ENCODE measurements at places on chromosomes 6 and 20. TPM values are rescaled to one million over a fixed set of nuclear protein-coding genes. Genes with fewer than 3 reads are reported as not detected.

DNA sequence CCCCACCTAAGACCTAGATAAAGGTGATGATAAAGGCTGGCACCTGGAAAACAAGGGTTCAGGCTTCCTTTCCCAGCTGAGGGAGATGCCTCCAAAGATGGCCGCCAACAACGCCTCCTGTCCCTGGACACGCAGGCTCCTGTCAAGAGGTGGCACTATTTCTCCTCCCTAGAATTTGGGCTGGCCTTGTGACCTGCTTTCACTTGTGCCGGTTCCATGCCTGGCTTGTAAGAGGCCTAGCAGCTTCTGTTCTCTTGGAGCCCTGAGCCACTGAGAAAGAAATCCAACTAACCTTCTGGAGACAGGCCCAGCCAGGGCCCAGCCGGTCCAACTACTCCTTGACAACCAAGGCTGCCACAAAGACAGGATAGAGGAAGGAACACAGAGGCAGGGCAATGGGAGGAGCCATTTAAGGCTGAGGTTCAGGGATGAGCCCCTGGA lies 60.2 kb upstream of the RALY start:
- no peaks in the 10 kb centered on the region for H3K36me3 ChIP-seq
- DNase-seq = peak; percentile 69
- H3K27ac ChIP-seq = no peak overlapping the region
- no peaks in the 10 kb centered on the region for H3K27me3 ChIP-seq
- no peaks in the 10 kb centered on the region for H3K4me1 ChIP-seq

The SNAI1 gene
- 0.47 TPM for total RNA-seq

The HMGN4 gene
- total RNA-seq = 84.9 TPM

DNA sequence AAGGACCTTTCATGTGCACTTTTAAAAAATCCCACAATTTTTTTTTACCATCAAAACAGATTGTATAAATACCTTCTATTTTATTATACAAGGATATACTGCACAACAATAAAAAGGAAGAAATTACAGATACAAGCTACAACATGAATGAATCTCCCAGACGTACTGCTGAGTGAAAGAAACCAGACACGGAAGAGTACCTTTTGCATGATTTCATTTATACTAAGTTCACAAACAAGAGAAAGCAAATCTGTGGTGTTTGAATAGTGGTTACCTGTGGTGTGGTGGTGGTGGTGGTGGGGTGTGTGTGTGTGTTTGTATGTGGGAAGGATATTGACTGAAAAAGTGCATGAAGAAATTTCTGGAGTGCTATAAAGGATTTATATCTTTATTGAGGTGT lies 6.8 kb upstream of the PLCB4 start:
- no peak overlapping the region for H3K27ac ChIP-seq
- H3K4me3 ChIP-seq = no peak overlapping the region
- H3K4me1 ChIP-seq = no peaks in the 10 kb centered on the region
- H3K27me3 ChIP-seq = peaks cover 4% of the 10 kb centered on the region
- no peak for DNase-seq

GRCh38 chr6:21312118-21312517 lies 281.4 kb upstream of the SOX4 start:
- no peak overlapping the region for H3K27ac ChIP-seq
- no peak overlapping the region for H3K4me3 ChIP-seq
- H3K4me1 ChIP-seq = no peaks in the 10 kb centered on the region
- H3K36me3 ChIP-seq = no peaks in the 10 kb centered on the region
- no peak for DNase-seq
- H3K27me3 ChIP-seq = peaks cover 3% of the 10 kb centered on the region

DNA sequence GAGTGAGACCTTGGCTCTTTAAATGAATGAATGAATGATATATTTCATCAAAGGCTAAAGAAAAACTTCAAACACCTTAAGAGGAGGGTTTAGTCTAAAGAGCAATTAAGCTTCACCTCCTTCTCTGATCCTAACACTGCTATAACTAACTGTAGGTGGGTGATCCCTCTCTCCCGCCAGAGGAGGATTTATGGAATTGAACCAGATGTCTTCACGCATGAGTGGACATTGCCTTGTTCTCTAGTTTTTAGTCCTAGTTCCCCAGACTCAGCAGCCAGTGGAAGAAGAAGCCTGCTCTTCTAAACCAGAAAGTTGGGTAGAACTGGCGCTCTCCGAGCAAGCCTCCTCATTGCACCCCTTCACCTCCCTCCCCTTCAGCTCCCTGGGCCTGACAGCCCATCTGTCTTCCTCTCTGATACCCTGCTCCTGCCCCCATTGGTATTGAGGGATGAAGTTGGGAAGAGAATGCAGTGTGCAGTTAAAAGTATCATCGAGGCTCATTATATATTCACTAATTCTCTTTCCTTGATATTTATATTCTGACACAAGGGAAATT lies 142.7 kb downstream of the ARID1B start:
- peaks cover 15% of the 10 kb centered on the region for H3K4me1 ChIP-seq
- no peak overlapping the region for H3K27ac ChIP-seq
- DNase-seq = no peak
- H3K27me3 ChIP-seq = no peaks in the 10 kb centered on the region

DNA sequence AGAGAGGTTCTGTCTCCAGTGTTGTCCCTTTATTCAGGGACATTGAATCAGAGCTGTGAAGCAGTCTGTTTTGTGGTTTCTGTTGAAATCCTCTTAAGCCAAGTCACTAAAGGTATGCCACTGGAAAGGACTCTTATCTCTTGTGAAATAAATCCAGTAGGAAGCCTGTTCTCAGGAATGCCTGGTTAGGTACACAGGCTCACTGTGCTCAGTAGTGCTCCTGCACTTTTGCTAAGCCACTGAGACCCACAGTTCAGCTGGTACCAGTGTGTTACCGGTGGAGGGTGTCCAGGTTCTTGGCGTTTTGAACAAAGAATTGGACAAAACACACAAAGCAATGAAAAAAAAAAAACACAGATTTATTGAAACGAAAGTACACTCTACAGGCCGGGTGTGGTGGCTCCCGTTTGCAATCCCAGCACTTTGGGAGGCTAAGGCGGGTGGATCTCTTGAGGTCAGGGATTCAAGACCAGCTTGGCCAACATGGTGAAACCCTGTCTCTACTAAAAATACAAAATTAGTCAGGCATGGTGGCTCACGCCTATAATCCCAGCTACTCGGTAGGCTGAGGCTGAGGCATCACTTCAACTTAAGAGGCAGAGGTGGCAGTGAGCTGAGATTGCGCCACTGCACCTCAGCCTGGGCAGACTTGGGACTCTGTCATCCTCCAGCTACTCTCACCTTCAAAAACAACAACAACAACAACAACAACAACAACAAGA lies 186.1 kb downstream of the JARID2 start:
- H3K4me1 ChIP-seq = peaks cover 84% of the 10 kb centered on the region
- H3K36me3 ChIP-seq = peaks cover 41% of the 10 kb centered on the region
- H3K4me3 ChIP-seq = no peak overlapping the region
- no peaks in the 10 kb centered on the region for H3K27me3 ChIP-seq

DNA sequence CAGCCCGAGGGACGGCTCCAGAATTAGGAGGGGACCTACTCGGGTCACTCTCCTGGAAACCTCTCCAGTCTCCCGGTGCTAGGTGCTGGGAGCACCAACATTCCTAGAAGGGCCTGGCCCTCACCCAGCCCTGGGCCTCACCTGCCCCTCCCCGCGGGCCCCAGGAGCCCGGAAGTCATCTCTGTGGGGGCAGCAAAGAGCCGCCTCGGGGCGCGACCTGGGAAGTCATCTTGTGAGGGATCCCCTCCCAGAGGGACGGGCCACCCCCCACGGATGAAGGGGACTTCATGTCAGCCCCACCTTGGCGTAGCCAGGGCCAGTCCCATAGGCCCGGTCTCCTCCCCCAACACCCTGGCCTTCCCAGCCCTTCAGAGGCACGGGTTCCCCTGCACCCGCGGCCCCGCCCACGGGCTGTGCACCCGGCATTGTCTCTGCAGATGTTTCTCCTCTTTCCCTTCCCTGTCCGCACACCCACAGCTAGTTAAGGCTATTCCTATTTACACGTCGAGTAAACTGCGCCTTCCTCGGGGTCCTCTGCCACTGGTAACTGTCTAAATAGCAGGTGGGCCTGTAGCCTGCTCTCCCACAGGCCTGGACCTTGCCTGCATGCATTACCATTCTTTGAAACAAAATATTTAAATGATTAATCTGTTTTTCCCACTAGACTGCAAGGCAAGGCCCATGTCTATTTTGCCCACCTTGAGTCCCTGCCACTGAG lies 896 bp upstream of the RNASET2 start:
- peaks cover 66% of the 10 kb centered on the region for H3K4me1 ChIP-seq
- peak overlapping the region; percentile 95 for H3K27ac ChIP-seq
- H3K27me3 ChIP-seq = no peaks in the 10 kb centered on the region
- peaks cover 14% of the 10 kb centered on the region for H3K36me3 ChIP-seq
- peak; percentile 69 for DNase-seq
- peak overlapping the region; percentile 82 for H3K4me3 ChIP-seq

The SCP2D1 gene
- total RNA-seq = not detected

The ZFP64 gene
- 10.5 TPM for total RNA-seq

The CALHM5 gene
- not detected for total RNA-seq

GRCh38 chr6:119285908-119286625 lies 63.5 kb downstream of the MAN1A1 start:
- H3K27me3 ChIP-seq = no peaks in the 10 kb centered on the region
- peaks cover 35% of the 10 kb centered on the region for H3K36me3 ChIP-seq
- H3K4me3 ChIP-seq = no peak overlapping the region
- no peak overlapping the region for H3K27ac ChIP-seq

The RNF144B gene
- total RNA-seq = 0.73 TPM

DNA sequence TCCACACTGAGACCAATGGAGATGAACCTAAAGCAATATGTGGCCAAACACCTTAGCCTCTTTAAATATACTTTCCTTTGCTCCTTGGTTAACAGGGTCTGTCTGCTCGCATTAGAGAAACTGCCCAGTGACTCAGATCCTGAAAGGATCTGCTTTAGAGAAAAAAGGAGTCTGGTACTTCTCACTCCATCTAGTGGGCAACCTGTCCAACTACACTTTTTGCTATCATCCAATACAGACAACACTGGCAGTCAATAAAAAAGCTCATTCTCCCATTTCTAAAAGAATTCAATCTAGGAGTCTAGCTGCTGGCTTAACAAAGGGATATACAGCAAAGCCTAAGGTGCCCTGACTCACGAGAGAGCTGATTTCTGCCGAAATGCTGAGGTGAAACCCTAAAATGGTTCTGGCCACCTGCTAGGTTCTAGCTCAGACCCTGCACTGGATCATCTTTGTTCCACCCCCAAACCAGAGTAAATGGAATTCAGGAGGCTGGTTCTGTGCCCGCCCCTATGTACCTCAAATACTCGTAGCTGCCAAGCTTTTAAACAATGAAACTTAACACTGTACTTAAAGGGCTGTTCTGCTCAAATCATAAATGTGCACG lies 11.5 kb downstream of the GNL1 start:
- peaks cover 36% of the 10 kb centered on the region for H3K36me3 ChIP-seq
- H3K27ac ChIP-seq = no peak overlapping the region
- no peaks in the 10 kb centered on the region for H3K27me3 ChIP-seq
- peaks cover 34% of the 10 kb centered on the region for H3K4me1 ChIP-seq
- DNase-seq = peak; percentile 42

DNA sequence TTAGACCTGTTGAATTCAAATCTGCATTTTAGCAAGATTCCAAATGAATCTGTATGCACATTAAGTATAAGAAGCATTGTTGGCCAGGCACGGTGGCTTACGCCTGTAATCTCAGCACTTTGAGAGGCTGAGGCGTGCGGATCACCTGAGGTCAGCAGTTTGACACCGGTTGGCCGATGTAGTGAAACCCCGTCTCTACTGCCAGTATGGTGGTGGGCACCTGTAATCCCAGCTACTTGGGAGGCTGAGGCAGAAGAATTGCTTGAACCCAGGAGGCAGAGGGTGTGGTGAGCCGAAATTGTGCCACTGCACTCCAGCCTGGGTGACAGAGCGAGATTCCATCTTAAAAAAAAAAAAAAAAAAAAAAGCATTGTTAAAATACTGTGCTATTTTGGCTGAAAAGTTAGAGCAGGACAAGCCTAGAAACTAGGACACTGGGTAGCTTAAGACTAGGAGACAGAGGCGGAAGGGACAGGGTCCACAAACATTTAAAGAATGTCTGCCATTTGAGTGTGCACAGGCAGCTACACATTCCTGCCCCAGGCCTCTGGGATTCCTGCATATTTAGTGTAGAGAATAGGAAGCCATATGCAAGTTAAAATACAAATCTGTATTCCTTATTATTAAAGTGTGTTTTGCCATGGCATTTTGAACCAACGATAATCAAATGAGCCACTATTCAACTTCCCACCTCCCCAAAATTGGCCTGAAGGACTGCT lies 45.1 kb upstream of the EEF1A1 start:
- H3K4me1 ChIP-seq = peaks cover 3% of the 10 kb centered on the region
- no peak for DNase-seq
- no peak overlapping the region for H3K27ac ChIP-seq
- H3K36me3 ChIP-seq = no peaks in the 10 kb centered on the region
- H3K27me3 ChIP-seq = peaks cover 3% of the 10 kb centered on the region

DNA sequence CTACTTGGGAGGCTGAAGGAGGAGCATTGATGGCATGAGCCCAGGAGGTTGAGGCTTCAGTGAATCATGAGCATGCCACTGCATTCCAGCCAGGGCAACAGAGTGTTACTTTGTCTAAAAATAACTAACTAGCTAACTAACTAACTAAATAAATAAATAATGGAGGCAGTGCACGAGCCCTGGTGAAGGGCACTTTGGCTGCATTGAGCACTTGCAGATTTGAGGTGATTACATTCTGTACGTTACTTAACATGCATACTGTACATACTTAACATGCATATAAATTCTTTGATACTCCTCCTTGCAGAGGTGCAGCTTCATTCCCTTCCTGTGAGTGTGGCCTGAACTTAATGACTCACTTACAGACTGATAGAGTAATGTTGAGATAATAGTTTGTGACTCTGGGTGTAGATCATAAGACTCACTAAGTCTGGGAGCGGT lies 10.7 kb downstream of the HLA-A start:
- no peak overlapping the region for H3K27ac ChIP-seq
- DNase-seq = no peak
- H3K4me1 ChIP-seq = no peaks in the 10 kb centered on the region
- no peak overlapping the region for H3K4me3 ChIP-seq

DNA sequence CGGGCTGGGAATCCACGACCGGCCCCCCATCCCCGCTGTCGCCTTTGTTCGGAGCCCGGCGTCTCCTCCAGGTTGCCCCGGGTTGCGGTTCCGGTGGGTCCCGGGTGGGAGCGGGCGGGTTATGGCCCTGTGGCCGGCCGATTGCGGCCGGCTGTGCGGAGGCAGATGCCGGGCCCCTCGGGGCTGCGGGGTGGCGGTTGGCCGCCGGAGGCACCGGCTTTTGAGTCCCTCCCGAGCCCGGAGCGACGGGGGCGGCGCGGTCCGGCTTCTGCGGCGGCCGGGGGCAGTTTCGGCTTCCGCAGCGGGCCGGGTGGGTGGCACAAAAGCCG lies 431 bp downstream of the LOC128125822 start:
- H3K4me1 ChIP-seq = peaks cover 44% of the 10 kb centered on the region
- H3K36me3 ChIP-seq = peaks cover 36% of the 10 kb centered on the region
- H3K27me3 ChIP-seq = no peaks in the 10 kb centered on the region
- no peak for DNase-seq
- H3K27ac ChIP-seq = peak overlapping the region; percentile 98
- H3K4me3 ChIP-seq = peak overlapping the region; percentile 96

- peaks cover 12% of the 10 kb centered on the region for H3K4me1 ChIP-seq
- no peak overlapping the region for H3K27ac ChIP-seq
- H3K4me3 ChIP-seq = no peak overlapping the region
These were observed 51.6 kb upstream of the GTSF1L start for GRCh38 chr20:43778375-43778774.

All from activated CD8-positive, alpha-beta T cell treated with anti-CD3 and anti-CD28 coated beads, Interleukin-2, amount 10 ng/mL, durations not matched to agents 7 days and 5 days (primary cell).